GM04504 (cell line): ENCODE measurements at places on chromosomes 7 and 10.
A peak's percentile ranks its signal among the peaks of the same experiment; 100 is the strongest.

GRCh38 chr10:102123223-102123622 is 3.1 kb upstream of the LDB1 start:
- no peak for DNase-seq

DNA sequence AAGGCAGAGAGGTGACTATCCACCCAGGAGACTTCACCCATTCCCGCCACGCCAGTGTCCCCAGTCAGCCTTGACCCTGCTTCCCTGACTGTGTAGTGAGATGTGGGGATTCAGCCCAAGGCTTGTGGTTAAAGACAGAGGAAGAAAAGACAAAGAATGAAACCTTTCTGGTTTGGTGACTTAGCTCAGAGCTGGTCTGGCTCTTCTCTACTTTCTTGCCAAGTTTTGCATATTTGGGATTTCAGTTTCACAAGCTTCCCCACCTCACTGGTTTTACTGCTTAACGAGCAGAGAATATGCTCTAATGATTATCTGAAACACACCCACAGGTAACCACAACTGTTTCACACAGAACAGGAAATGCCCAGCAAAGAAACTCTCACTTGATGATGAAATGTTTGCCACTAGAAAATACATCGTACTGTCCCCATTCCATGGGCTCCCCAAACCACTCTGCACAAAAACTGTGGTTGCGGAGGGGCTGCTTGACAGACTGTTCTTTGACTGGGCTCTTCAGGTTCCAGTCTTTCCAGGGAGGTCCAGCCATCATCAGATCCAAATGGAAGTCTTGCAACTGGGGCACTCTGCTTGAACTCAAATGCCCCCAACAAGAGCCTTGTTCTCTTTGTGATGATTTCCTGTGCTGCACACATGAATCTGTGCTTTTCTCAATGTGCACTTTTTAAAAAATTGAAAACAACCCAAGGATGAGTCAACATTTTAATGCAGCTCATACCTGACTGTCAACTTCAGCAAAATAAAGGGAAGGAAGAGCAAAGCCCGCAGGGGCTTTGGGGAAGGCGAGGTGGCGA is 95.5 kb downstream of the CTBP2 start:
- peak; percentile 64 for DNase-seq

GRCh38 chr10:122352817-122353525 is 21.5 kb upstream of the PLEKHA1 start:
- DNase-seq: no peak

- no peak for DNase-seq
Measured at GRCh38 chr10:122543676-122544445, 16.7 kb upstream of the DMBT1 start.
